Right renal pelvis (tissue), 4 donors: ENCODE measurements at places on chromosomes 6 and 20.

GRCh38 chr6:24935366-24936152, at the start of gene RIPOR2:
TSS of gene RIPOR2 (minus strand) at chr6:24935960. CDS start at chr6:24935898, 62 bp downstream.
- DNase-seq: no peak

GRCh38 chr6:6148192-6148815, 141.6 kb upstream of the NRN1 start:
- no peak for DNase-seq

DNA sequence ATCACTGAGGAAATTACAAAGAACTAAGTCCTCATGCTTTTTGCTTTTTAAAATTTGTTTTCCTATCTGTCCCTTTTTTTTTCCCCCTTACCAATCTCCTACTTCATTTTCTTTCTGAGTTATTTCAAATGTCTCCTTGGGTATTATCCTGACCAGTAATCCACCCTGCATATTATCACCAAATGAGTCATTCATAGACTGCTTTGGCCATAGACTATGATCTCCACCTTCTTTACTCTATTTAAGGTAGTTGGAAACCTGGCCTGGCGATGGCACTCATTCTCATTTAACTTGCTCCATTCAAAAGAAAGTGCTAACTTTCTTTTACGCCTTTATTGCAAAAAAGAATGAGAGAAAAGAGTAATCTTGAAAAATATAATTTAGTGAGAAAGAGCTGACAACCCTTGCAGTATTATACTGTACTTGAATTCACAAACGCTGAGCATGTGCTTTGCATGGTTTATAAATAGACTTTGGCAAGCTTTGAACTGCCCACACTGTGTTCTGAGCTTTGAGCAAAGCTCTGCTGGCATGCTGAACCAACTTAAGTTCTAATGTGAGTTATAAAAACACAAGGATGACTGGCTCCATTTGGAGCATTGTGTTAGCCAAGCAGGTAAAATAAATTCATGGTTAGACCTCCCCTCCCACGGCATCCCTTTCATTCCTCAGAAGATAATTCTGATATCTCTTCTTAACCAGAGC, 198.9 kb downstream of the NKAIN2 start:
- no peak for DNase-seq

GRCh38 chr6:99334526-99335127, 14.8 kb downstream of the FAXC start:
- DNase-seq: no peak

- no peak for DNase-seq
Observed at GRCh38 chr6:129671442-129672340, 38.3 kb downstream of the ARHGAP18 start.

DNA sequence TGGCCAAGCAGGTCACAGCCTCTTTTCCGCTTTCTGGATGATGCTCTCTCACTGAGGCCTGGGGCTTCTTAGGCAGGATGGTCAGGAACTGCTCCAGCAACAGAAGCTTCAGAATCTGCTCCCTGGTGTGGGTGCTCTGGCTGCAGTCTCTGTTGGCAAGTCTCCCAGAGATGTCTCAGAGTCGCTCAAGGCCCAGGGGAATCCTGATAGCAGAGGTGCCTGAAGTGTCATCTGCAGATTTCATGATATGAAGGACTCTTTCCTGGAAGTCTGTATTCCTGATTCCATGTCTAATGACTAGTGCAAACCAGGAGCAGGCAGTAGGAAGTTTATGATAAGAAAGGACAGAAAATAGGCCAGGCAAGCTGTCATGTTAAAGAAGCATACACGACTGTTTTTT, 20.3 kb downstream of the ZSCAN31 start:
- no peak for DNase-seq

DNA sequence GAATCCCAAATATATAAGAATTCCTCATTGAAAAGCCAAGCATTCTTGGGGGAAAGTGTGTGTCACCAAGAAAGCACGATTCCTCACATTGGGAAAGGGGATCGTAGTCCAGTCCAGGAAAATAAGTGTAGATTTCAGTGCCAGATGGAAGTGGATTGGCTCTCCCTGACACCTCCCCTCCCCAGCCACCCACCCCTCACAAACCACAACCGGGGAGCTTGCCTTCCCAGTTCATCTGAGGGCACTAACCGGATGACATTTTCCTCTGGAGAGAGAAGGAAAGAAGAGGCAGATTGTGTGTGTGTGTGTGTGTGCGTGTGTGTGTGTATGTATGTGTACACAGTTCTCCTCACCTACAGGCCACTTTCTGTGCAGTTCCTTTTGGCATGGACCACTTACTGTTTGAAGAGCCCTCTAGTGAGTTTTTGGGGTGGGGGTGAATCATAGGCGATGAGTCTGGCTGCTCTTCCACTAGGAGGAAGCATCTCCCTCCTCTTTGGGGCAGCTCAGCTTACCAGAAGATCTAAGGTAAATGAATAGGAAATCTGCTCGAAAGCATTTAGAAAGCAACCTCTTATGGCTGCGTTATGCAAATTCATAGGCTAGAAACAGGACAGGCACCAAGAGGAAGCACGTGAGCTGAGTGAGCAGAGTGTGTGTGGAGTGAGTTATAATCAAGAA, 20.8 kb downstream of the DAAM2 start:
- no peak for DNase-seq

GRCh38 chr6:120077489-120077888, 727.9 kb upstream of the MAN1A1 start:
- DNase-seq: no peak

- no peak for DNase-seq
Observed at GRCh38 chr6:2632368-2632767, 118.4 kb downstream of the MYLK4 start.

- DNase-seq: no peak
Observed at GRCh38 chr20:60091861-60092260, 133.6 kb downstream of the CDH26 start.
